Substantia nigra (tissue), 51 donors: ENCODE measurements at places on chromosomes 16 and 17.
A peak's percentile ranks its signal among the peaks of the same experiment; 100 is the strongest.

GRCh38 chr17:5897275-5897911 is 172.8 kb upstream of the WSCD1 start:
- no peak for DNase-seq

DNA sequence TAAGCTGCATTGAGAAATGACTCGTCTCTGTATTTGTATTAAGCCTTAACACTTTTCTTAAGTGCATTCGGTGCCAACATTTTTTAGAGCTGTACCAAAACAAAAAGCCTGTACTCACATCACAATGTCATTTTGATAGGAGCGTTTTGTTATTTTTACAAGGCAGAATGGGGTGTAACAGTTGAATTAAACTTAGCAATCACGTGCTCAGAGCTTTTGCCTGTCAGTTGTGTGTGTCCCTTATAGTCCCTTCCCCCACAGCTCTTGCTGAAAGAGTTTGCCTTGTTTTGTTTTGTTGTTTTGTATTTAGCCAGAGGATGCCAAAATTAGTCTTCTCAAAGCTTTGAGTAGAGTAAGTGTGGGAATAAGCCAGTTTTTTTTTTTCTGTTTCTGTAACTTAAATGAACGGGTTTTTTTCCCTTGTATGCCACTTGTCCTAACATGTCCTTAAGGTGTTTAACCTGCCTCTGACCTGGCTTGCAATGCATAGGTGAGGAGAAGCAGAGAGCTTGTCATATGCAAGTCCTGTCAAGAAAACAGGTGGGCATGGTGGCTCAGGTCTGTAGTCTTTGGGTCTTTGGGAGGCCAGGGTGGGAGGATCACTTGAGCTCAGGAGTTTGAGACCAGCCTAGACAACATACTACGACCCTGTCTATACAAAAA is 4.6 kb upstream of the MAPK8IP3 start:
- DNase-seq = no peak

DNA sequence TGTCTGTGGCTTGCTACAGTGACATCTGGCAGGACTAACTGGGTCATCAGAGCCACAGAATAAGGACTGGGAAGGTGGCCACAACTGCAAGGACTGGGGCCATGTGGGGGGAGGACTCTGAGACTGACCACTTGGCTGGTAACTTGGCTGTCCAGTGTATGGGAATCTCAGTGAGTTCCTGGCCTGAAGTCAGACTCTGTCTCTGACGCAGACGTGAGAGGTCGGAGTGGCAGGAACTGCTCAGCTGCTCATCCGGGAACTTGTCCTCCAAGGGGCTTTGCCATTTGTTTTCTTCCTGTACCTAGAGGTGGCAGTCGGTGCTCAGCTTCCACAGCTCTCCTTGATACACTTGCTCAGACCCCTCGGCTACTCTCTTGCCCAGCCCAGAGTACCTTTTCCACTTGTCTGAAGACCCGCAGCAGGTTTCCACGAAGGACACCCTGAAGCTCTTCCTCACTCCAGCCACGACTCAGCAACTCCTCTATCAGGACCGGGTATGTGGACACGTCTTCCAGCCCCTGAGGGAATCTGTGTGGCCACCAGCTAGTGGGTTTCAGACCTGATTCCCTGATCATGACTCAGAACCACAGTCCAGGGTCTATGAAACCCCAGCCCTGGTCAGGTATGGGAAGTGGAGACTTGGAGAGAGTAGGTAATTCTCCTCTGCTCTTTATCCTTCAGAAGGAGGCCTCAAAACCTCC is 7.3 kb upstream of the DPEP3 start:
- peak; percentile 76 for DNase-seq

DNA sequence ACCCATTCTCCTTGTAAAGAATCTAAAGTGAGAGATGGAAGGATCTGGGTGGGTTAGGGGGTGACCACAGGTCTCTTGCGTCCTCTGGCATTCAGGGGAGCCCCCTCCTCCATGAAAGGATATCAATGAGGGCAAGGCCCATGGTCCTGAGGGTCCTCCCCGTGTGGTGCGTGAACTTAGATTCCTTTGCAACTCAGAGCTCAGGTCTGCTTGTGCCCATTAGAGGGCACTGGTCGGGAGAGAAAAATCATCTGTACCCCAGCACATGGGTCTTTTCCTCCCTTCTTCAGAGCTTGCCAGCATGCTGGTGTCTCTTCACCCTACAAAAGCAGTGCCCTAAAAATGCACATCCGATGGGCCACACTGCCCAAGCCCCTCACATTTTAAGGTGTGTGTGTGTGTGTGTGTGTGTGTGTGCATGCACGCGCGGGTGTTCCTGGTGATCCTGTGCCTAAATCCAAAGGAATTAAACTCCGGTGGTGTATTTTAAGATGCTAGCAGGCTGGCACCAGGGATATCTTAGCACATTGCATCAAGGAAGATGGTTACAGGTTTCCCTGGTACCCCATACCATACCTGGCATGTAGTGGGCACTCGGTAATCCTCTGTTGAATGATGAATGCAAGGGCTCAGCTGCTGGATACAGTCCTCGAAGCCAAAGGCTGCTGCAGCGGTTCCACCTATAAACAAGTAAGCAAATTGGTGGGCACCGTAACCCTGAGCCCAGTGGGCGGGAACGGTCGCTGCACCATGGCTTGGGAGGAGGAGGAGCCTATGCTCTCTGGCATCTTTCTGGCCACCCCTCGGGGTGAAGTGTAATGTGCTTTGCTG is 4.7 kb downstream of the C1QTNF1 start:
- no peak for DNase-seq

DNA sequence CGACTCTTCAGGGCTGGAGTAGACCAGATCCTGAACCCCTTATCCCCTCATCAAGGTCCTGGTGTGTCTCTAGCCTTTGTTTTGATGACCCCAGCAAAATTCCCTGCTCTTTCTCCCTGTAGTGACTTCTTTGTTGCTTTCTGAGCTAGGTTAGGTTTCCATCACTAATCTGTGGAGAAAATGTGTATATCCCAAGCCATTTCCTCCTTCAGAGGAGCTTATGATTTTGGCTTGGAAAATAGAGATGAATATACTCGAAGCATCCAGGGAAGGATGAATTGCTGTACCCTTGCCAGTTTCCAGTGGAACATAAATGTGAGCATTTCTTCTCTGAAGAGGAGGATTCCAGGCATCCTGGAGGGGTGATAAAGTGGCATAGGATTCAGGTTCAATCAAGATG is 55.8 kb downstream of the KSR1 start:
- DNase-seq = no peak

GRCh38 chr17:8300627-8301242 is 5.5 kb upstream of the SLC25A35 start:
- peak; percentile 18 for DNase-seq

DNA sequence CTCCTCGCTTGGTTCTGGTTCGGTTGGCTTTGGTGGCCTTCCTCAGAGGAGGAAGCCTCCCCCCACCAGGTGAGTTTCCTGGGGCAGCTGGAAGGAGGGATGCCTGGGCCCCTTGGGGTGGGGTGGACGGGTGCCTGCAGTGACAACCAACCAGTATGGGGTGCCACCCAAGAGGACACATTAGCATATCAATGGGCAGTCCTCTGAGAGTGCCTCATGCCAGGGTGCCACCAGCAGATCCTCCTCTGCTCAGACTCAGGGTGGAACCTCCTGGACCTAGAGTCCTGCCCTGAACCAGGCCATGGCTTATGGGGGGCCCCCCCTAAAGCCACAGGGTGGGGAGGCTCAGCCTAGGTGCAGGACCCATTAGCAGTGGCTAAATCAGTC is 2.7 kb downstream of the PPP1R1B start:
- DNase-seq = no peak

GRCh38 chr16:67430504-67430976 is 381 bp upstream of the HSD11B2 start:
- DNase-seq = no peak

DNA sequence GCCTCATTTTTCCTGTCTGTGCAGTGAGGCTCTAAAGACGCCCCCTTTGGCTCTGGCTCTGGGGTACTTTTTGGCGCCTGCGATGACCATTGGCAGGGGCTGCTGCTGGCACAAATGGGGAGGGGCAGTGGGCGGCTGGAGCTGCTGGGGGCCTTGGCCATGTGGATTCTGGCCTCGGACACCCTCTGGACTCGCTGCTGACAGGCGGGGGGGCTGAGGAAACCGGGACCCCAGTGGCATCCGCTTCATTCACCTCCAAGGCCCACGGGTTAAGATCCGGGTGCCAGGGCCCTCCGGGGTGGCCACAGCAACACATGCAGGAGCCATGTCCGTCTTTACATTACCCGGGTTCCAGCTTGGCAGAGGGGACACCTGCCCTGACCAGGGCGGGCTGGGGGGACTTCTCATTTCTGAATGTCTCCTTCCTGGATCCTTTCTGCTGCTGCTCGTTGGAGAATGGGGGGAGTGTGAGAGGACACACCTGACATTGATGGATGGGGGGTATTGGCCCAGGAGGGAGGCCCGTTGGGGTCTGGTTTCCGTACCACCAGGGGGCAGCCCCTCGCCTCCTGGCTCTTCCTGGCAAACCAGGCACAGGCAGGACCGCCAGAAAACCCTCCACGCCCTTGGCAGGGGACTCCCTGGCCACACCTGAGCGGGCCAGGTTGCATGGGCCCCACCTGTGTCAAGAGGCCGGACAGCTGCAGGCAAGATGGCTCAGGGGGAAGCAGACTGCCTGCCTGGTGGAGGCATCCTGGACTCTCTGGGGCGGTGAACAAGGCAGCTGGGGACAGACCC is 21.8 kb downstream of the GSE1 start:
- DNase-seq = no peak

DNA sequence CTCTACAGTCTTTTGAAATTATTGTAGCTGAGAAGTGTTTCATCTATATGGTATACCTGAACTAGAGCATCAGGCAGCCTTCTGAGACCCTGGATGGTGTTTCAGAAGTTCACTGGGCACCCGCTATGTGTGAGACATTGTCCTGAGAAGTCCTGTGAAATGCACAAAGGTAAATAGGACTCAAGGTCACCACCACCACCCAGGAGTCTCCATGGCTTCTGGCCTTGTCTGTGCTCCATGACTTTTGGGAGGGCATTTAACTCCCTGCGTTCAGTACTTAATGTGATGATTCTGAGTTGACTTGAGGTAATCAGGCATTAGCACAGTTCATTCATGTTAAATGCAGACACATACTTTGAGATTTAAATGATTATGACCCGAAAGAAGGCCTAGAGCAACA is 1.1 kb downstream of the MLYCD start:
- DNase-seq = no peak

DNA sequence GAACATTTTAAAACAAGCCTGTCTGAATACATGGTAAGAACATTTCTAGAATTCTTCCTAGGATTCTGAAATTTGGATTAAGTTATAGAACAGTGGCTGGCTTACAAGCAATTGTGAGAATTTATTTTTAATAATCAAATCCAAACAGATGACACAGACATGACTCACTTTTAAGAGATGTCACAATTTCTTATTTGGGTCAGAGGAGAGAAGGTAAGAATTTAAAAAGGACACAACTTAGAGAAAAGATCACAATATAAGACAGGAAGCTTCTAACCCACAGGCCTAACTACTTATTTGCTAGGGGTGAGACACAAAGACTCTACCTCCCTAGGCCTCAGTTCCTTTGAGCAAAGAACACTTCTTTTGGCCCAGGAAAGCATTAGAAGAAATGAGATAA is 32.7 kb downstream of the ZZEF1 start:
- DNase-seq = no peak

DNA sequence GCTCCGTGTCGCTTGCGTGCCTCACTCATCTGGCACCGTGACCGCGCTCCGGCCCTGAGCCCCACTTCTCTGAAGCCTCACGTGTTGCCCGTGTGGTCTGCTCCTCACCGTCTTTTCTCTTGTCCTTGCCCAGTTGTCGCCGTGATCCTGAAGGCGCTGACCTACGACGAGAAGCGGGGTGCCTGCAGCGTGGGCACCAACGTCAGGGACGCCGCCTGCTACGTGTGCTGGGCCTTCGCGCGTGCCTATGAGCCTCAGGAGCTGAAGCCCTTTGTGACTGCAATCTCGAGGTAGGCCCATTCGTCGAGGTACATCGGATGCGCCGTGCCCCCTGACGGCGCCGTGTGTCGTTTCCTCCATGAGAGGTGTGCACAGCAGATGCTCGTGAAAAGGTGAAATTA is 30.3 kb upstream of the ZNF750 start:
- no peak for DNase-seq

- DNase-seq = no peak
Observed at GRCh38 chr16:51952500-51952899, 594.4 kb downstream of the TOX3 start.

- peak; percentile 37 for DNase-seq
Observed at GRCh38 chr17:72538901-72539352, 418.1 kb downstream of the SOX9 start.

- DNase-seq = no peak
Observed at GRCh38 chr17:62109378-62109902, 44.4 kb upstream of the MED13 start.

GRCh38 chr17:55624772-55625433 is 97.8 kb downstream of the TMEM100 start:
- no peak for DNase-seq

GRCh38 chr17:59490216-59490615 is 75.2 kb upstream of the DHX40 start:
- DNase-seq = no peak

- no peak for DNase-seq
Observed at GRCh38 chr17:8935191-8935590, 30.3 kb downstream of the PIK3R5 start.

DNA sequence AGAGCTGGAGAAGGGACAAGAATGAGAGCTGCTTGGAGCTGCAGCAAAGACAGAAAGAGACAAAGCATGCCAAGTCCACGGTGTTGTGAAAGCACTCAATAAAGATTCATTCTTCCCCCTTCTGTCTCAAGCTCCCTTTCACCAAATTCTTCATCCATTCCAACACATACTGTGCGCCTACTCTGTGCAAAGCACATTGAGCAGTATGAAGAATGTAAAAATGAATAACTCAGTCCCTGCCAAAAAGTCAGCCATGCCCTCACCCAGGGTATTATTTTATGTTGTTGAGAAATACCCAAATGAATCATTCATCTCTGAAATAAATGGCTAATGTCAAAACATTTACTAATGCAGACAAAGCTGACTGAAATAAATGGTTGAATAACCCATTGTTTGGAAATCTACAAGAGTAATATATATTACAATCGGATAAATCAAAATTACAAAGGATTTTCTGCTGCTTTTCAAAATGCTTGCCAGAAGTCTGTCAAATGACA is 282.9 kb upstream of the IRX5 start:
- no peak for DNase-seq

DNA sequence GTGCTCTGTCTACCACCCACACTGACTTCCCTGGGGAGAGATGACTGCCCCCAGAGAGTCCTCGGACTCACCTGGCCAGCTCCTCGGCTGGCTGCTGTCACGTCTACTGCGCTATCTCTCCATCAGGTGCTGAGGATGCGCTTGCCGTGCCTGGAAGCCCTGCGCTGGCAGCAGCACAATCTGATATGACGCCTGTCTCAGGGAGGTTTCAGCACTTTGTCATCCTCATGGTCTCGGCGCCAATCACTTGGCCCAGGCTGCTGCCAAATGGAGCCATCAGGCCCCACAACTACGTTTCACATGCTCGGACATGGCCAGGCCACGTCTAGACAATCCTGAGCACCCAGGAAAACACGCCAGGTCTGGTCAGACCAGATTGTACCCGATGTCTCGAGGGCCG is 46.7 kb downstream of the FOXL1 start:
- no peak for DNase-seq

- DNase-seq = no peak
Observed at GRCh38 chr16:12375046-12375740, 398.7 kb downstream of the SNX29 start.

GRCh38 chr17:17001076-17001777 is 29.3 kb upstream of the TNFRSF13B start:
- DNase-seq = no peak
